Cortex of kidney (tissue), 1 donor: ENCODE measurements at places on chromosomes 11 and 22.

GRCh38 chr11:7574491-7575130 is 60.8 kb downstream of the PPFIBP2 start:
- no peak for DNase-seq

GRCh38 chr11:118885831-118886565 is 2.3 kb downstream of the CXCR5 start:
- DNase-seq: no peak

- DNase-seq: no peak
Measured at GRCh38 chr11:33383075-33383919, 126.1 kb downstream of the HIPK3 start.

DNA sequence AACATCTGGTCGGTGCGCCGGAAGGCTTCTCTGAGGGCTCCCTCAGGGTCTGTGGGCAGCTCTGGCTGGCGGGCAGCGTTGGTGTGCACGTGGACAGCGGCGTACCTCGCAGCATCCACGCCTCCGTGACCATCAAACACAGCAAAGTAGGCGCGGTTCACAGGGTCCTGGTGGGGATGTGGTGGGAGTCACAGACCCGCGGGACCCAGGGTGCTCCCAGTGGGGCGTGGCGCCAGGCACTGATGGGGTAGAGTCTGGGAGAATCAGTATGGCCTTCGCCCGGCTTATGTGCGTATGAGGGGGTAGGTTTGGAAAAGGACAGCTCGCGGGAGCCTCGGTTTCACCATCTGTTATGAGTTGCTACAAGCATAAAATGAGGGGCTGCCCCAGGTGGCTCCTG is 19.2 kb downstream of the PPM1F start:
- no peak for DNase-seq

DNA sequence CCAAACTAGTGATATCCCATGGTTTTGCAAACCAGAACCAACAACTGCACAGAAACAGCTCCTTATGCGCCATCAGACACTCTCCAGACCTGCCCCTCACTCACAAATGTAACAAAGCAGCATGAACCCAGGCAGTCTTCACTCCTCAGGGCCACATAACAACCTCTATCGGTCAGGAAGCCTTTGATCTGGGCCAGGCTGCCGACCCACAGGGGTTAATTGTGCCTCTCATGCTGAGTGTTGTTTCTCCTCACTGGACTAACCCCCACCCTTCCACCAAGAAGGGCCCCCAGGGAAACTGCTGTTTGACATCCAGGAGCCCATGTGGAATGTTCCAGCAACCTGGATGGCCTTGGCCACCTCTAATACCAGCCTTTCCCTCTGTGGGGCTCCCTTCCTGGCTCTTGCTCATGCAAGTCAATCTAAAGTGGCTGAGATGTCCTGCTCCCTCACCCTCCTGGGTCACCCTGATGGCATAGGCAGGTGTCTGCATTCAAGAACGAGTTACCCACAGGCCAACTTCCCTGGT is 7.9 kb upstream of the RGL4 start:
- DNase-seq: no peak

- DNase-seq: no peak
Measured at GRCh38 chr11:61639816-61640443, 40.3 kb upstream of the DAGLA start.

DNA sequence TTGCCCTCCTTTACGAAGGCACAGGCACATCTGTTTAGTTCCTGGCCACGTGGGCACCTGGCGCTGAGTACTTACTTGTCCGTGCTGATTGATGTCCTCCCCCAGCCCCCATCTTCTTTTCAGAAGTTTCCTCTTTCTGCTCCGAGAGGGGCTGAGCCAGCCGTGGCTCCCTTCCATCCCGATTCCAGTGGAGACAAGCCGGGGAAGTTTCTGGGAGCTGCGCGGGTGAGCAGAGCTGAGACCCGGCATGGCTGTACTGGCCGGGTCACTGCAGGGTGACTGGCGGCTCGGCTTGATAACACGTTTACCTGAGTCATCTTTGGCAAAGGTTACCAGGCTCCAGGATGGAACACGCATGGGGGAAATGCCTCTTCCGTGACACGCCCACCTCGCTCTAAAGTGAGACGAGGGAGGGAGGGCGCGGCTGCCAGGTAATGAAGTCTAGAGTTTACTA is 45.4 kb upstream of the ATXN10 start:
- no peak for DNase-seq
